NCI-H2081 (cell line): ENCODE measurements at places on chromosomes 16 and 17.

DNA sequence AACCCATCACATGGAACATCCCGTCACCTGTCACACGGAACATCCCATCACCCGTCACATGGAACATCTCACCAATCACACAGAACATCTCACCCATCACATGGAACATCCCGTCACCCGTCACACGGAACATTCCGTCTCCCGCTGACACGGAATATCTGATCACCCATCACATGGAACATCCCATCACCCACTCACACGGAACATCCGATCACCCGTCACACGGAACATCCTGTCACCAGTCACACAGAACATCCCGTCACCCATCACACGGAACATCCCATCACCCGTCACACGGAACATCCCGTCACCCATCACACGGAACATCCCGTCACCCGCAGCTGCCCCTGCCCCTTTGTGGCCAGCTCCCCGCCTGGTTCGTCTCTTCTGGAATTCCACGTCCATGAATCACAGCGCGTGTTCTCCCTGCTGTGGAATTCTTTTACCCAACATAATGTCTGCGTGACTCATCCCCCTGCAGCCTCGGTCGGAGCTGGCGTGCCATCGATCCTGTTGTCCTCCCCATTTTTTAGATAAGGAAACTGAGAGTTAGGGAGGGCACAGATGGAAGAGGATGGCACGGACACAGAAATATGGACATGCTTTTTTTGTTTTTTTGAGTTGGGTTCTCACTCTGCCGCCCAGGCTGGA is 5.6 kb downstream of the CPNE7 start:
- DNase-seq = no peak

GRCh38 chr16:52549011-52549692 is 2.2 kb upstream of the TOX3 start:
- no peak for DNase-seq

DNA sequence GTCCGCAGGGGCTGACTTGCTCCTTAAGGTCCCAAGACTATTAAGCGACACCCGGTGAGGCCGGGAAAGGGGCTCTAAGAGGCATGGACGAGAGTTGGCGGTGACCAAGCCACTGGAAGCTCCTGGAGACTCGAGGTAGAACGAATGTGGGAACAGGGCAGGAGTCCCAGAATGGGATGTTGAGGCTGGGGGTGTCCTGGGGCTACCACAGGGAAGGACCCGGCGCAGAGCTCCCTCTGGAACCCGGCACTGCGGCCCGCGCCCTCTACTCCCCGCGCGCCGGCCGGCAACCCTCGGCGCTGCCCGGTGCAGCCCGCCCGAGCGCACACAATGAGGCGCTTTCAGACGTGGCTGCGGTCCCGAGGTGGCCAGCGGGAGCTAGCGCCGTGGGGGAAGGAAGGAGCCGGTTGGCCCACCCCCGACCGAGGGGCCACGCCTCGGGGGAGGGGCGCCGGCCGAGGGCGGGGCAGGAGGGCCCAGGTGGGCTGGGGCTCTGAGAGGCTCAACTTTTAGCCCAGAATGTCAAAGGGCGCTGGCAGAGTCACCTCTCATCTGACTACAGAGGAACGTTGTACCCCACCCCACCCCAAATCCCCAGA is at the start of gene CHST6:
Gene CHST6 (minus strand): TSS at position 366 of the 599 bp plus-strand sequence. CDS start 15,613 bp downstream, outside the sequence.
- no peak for DNase-seq

DNA sequence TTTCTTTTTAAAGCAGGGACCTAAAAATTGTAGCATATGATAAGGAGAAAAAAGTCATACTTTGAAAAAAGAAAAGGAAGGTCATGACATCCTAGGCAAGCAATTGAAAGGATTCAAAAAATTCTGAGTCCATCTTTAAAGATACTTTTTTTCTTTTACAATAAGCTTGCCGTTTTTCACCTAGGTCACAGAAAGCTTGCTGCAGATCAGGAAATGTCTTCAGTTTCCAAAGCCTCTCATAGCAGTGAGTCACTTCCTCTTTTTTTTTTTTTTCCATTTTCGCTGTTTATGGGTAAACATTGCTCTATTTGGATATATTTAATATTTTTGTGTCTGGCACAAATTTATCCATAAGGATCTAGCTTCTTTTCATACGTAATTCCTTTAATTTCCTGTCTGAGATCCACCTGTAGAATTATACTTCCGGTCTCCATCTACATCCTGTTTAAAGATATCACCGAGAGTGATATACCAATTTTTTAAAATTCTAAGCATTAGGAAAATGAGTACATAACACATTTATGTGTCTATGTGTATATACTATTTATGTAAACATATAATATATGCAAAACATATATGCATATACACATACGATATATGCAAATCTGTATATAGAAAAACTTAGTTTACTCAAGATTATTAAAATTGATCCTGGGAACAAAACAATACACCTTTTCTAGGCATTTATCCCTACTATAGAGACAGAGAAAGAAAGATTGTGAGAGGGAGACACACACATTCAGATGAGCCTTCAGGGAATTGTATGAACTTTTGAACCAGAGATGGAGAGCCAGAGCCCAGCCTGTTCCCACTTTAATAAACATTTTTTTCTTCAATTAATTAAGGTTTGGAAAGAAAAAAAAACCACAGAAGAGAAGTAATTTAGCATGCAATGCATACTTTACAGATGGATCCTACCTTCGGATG is 134.4 kb downstream of the SKAP1 start:
- no peak for DNase-seq

DNA sequence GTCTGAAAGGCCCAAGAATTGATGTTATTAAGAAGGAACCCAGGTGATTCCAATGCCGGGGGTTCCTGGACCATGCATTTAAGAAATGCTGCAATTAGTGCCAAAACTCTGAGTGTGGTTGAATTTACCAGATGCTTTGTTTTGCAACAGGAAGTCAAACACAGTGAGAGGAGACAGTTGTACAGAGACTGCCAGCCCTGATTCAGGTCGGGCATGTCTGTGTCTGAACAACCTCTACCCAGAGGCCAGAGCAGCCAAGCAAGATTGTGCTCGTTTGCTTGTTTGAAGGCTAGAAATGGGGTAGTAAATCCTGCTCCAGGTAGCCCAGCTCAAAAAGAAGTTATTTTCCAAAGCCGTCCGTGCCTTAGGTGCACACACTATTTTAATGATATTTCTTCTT is 412.4 kb upstream of the ERCC4 start:
- no peak for DNase-seq

DNA sequence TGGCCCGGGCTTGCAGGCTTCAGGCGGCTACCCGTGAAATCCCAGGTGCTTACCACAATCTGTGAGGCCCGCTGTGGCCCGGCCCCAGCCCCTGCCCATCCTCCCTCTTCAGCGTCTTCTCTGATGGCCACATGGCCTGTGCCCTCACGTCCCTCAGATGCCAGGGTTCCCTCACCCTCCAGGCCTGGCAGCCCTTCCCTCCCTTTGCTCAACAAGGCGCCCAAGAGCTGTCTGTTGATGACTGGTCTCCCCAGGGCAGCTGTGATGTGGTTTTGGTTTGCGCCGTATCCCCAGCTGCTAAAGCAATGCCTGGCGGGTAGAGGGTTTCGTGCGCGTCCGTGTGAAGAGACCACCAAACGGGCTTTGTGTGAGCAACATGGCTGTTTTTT is 35.1 kb downstream of the PMM2 start:
- no peak for DNase-seq

- no peak for DNase-seq
Observed at GRCh38 chr16:88678224-88678979, 7.9 kb downstream of the SNAI3 start.

DNA sequence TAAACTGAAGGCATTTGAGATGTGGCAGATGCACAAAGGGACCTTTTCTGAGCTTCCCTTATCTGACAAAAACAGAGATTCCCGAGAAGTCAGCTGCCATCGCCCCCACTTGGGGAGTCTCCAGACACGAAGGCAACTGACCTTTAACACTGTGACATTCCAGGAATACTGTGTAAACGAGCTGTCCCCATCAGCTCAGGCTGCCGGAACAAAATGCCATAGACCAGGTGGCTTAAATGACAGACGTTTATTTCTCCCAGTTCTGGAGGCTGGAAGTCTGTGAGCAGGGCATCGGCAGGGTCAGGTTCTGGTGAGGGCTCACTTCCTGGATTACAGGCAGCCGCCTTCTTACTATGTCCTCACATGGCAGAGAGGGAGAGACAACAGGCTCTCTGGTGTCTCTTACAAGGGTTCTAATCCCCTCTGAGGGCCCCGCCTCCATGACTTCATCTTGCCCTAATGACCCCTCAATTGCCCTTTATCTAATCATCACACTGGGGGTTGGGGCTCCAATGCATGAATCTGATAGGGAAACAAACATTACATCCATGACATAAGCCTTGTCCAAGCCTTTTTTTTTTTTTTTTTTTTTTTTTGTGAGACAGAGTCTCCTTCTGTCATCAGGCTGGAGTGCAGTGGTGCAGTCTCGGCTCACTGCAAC is 178.5 kb upstream of the RPL38 start:
- DNase-seq = no peak

- DNase-seq = no peak
Observed at GRCh38 chr17:4815043-4815675, 8.2 kb downstream of the PLD2 start.
